ENCODE measurements at places on chromosomes 3 and 15.

- DNase-seq, result no peak
Observed at GRCh38 chr15:62599791-62600777, 435.0 kb upstream of the C2CD4B start.

DNA sequence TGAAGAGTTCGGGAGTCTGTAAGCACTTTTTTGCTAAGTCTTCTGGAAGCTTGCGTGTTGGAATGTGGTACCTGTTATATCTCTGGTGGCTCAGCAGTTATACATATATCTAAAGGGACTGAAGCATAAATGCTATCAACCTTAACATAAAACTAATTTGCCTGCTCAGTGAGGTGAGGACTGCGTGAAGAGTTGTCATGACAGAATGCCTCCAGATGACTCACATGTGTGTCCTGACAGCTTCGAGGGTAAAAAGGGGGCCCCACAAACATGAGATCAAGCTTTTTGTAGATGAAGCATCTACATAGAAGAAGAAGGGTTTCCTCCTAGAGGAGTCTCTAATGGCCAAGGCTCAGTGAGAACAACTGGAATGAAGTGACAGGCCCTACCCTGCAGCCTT lies 88.8 kb upstream of the C3orf80 start:
- DNase-seq, result no peak

DNA sequence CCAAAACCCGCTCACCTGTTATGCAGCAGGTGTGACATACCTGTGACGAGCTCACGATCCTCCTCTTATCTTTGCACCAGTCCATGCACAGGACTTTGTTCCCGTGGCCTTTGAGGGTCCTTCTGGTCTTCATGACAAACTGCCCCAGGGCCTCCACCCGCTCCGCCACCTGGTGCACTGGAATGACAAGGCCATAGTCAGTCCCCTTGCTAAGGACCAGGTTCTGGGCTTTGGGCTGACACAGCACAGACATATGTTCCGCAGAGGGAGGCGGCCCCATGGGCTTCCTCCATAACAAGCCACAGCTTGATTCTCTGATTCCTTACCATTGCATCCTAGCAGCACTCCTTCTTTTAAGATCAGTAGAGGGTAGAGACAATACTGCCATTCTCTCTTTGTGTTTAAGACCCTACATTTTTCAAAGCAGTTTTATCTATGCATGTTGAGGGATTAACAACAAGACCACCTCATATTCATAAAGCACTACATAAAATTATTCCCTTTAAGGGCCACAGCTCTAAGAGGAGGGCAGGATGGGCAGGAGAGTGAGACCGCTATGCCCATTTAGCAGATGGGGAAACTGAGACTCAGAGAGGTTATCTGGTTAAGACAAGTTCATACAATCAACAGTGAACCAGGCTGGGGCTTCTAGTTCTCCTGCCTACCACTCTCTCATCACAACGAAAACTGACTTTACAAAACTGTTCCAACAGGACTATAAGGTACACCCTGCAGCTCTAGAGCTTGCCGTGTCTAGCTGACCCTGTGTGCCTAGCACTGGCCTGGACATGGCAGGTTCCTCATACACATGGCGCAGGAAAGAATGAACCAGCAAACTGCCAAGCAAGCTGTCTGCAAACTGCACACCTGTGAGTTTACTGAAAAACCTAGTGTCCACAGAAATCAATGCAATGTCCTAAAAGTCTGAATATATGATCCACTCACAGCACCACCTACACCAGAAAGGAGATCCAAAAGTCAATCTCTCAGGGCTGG lies 37.0 kb downstream of the GNB5 start:
- DNase-seq, result no peak

DNA sequence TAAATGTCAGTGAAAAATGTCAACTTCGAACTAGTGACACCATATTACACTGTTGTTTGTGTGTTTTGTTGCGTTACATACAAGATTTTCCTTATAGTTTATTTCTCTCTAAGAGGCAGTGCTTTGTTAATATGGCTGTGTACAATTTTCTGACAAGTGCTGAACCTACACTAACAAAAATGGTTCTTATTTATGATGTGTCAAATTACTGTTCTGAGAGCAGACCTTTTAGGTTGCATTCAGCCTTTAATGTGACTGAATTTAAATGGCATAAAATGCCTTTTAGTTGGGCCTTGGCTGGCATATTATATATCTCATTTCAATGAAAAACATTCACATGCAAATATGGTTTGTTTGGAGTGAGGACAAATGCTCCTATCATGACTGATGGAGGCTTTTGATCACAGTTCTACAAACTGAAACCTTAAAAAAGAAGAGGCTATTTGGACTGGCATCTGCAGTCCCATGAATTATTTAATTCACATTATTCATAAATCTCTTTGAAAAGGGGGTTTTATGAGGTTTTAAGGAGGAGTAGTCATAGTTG lies 750.6 kb downstream of the CADM2 start:
- no peak for DNase-seq

GRCh38 chr15:76328958-76329357 lies 7.6 kb upstream of the ISL2 start:
- DNase-seq, result no peak

- DNase-seq, result no peak
Observed at GRCh38 chr3:177201700-177202397, 4.6 kb upstream of the TBL1XR1 start.

DNA sequence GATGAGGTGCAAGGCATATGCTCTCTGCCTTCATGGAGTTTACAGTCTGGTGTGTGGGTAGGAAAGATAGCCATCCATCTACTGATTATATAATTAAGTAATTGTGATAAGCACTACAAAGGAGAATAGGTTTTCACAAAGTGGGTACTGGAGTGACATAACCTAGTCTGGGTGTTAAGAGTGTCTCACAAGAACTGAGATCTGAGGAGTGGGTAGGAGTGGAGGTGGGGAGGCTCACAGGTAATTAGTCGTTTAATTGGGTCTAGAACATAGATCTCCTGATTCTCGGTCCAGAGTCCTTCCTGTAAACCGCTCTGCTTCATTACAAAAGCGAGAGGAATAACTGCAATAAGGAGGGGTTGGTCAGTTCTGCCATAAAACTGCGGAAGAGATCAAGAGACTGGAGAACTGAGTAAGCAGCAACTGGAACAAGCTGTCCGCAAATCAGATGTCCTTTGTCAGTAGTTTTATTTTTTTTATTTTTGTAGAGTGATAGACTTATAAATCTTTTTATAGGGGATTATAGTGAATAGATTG lies 2.2 kb downstream of the NEO1 start:
- DNase-seq, result no peak

DNA sequence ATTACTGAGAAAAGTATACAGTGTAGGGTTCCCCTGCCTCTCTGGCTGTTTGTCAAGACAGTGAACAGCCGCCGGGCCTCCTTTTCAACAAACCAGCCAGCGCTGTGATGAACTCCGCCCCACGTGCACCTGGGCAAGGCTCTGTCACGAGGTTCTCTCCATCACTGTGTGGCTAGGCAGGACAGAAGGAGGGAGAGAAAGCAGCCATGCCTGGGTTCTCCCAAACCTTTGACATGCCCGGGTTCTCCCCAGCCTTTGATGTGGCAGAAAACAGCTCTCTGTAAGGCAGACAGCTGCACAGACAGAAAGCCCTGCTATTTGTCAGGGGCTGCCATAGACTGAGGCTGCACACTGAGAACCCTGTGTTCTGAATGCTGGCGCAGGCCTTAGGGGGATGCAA lies 101.4 kb upstream of the TRPM1 start:
- DNase-seq, result no peak

DNA sequence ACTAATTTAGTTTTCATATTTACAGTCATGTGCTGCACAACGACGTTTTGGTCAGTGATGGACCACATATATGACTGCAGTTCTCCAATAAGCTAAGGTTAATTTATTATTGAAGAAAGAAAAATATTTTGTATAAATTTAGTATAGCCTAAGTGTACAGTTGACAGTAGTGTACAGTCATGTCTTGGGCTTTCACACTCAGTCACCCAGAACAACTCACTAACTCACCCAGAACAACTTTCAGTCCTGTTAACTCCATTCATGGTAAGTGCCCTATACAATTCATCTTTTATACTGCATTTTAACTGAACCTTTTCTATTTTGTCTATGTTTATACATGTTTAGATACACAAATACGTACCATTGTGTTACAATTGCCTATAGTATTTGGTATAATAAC lies 3.8 kb upstream of the GABRR3 start:
- DNase-seq, result no peak

All from NCI-H1417 (cell line).